Stimulated activated CD8-positive, alpha-beta memory T cell treated with anti-CD3 and anti-CD28 coated beads, Interleukin-4, amount 100 ng/mL, for 4 hours (primary cell): ENCODE measurements at places on chromosomes 4 and X.

- DNase-seq, result no peak
Measured at GRCh38 chr4:24763631-24764297, 31.6 kb upstream of the SOD3 start.

DNA sequence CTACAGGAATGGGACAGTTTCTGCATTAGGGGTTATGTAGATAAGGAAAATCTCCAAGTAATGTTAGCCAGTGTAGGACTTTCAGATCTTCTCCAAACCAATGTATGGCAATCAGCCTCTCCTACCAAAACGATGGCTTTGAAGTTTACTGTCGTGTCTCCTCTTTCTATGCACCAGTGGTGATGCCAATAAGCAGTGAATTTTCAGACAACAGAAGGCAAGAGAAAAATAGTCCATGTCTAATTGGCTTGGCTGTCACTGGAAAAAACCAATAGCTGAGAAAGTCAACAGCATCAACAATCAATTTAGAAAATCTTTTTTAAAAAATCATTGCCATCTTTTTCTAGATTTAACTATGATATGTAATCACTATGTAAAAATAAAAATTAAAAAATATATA lies 35.0 kb downstream of the LIMCH1 start:
- DNase-seq, result no peak

DNA sequence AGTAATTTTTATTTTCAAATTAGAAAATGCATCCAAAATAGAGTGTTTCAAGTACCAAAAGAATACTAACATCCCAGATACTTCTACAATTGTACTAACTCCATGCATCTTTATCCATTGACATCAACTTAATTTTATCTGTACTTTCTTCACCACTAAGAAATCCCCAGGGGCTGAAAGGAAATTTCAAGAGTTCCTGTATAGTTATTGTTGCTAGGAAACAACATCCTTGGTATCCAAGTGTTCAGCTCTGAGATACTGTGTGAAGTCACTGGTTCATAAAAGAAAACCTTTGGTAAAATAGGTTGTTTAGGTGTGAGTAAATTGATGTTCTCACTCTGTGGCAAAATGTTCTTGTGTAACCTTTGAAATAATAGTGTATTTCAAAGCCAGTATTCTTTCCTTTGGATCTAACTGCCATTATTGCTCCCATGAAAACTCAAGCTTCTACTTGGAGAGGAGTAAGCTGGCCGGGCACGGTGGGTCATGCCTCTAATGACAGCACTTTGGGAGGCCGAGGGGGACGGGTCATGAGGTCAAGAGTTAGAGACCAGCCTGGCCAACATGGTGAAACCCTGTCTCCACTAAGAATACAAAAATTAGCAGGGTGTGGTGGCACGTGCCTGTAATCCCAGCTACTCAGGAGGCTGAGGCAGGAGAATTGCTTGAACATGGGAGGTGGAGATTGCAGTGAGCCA lies 72.9 kb downstream of the COMMD8 start:
- no peak for DNase-seq

DNA sequence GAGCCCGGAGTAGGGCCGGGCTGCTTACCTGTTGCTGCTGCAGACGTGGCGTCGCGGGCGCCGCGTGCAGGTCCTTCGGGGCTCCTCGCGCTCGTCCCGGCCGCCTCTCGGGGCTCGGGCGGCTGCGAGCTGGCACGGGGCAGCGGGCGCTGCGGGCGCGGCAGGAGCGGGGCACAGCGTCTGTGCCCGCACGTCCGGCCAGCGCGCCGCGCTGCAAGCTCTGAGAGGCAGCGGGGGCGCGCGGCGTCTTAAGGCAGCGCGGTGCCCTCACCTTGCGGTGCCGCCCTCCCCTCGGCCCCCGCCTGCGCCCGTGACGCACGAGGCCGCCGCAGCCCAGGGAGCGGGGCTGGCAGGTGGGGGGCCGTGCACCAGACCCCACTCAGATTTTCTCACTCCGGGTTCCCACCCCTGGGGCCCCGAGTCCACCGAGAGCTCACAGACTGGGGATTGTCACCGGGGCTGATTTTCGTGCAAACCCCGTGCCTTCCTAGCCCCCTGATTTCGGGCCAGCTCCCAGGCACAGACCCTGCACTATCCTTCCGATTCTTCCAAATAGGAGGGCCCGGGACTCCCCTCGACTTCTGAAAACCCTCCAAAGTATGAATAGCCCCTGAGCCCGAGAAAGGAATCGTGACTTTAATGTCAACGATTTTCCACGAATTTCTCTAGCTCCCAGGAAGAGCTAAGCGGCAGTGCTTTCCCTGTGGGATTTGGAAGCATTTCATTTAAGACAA lies at the start of gene GPR101:
GPR101 (minus strand) TSS at position 222 of the 734 bp plus-strand sequence. CDS start 2,321 bp downstream, outside the sequence.
- no peak for DNase-seq

DNA sequence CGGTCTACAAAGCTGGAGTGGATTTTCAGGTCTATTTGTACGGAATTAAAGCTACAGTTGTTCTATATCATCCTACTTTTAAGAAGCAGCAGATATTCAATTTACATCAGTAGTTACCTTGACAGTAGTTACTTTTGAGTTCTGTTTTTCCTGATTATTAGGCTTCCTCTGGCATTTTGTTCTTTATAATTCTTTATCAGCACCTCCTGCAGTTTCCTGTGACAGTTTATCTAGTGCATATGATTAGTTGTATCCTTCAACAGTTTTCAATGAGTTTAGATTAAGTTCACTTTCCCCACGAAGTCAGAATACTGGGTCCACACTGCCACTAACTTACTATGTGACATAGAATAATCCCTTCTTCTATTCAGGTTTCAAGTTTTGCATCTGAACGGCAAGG lies 71.7 kb downstream of the IDS start:
- no peak for DNase-seq

- no peak for DNase-seq
Measured at GRCh38 chr4:1171311-1172227, 814 bp downstream of the SPON2 start.

GRCh38 chrX:119685225-119686066 lies 7.5 kb downstream of the SEPTIN6 start:
- no peak for DNase-seq

- no peak for DNase-seq
Measured at GRCh38 chr4:7460566-7460965, 25.8 kb upstream of the PSAPL1 start.
